ENCODE measurements at places on chromosomes 3 and 15.

DNA sequence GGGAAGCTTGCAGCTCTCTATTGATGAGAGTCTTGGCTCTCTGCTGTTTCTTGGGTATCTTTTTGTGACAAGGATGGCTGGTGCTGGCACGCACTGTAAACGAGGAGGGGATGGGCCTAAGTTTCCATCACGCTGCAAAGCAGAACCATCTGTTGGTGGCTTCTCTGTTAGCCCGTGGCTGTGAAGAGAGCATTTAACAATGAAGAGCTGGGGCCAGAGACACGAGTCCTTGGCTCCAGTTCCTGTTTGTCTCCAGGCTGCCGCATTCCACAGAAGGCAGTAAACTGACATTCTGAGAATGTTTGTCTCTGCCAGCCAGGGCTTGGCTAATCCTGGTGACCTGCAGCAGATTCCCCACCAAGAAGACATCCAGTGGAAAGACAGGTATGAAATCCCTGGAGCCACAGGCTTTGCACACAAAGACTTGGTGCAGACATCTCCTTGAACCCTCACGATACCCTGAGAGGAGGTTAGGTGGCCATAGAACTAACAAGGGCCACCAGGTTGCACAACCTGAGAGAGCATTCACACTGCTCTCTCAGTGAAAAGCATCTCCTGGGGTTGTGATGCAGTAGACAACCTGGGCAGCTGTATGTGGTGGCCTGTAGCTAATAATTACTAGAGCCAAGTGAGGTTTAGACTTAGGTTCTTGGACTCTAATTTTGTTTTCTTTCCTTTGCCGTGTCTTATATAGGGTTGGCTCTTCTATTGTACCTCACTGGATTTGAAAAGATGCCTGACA is 130.9 kb downstream of the ASB7 start:
- no peak for DNase-seq

DNA sequence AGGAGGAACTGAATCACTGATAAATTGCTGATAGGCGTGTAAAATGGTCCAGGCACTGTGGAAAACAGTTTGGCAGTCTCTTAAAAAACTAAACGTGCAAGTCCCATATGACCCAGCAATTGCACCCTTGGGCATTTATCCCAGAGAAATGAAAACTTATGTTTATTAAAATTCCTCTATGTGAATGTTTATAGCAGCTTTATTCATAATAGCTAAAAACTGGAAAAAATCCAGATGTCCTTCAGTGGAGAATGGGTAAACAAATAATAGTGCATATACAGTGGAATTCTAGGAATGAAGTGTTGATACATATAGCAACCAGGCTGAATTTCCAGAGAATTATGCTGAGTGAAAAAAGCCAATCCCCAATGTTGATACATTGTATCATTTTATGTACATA is 482.2 kb upstream of the PDZRN3 start:
- no peak for DNase-seq

DNA sequence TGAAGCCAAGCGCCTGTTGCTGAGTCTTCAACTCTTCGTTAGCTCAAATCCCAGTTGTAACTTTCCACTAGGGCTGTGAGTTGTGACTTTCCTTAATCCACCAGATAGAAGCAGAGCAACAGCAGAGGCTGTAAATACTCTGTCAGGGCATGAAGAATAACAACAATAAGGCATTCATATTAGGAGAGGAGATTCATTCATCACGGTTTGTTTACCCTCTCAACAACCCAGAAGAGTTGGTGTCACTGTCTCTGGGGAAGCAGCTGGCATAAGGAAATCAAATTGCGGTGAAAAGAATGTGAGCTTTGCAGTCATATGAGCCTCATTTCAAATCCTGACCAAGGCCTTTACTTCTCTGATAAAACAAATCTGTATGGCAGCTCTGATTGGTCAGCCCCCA is 184.8 kb downstream of the SHQ1 start:
- DNase-seq, result no peak

DNA sequence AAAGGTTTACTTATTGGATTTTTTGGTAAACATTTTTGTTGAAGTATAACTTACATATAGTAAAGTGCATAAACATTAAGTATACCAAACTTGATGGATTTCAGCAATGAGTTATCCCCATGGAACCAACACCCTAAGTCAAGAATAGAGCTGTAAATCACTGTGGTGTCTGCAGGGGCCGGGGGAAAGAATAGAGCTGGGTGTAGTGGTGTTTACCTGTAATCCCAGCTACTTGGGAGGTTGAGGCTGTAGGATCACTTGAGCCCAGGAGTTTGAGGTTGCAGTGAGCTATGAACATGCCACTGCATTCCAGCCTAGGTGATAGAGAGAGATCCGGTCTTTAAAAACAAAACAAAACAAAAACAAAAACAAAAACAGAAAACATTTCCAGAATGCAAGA is 13.3 kb upstream of the FEM1B start:
- no peak for DNase-seq

DNA sequence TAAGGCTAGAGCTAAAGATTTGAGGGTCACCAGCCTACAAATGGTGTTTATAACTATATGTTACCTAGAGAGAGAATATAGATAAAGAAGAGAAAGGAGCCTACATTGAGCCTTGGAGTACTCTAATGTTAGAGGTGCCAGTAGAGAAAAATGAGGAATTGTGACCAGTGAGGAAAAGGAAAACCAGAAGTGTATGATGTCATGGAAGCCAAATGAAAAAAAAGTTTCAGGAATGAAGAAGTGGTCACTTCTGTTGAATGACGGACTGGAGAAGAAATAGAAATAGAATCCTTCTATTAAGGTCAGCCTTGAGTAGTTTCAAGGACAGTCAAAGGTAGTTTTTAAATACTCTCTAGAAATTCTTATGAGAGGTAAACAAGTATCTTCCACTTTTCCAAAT is 51.2 kb upstream of the MLF1 start:
- no peak for DNase-seq

DNA sequence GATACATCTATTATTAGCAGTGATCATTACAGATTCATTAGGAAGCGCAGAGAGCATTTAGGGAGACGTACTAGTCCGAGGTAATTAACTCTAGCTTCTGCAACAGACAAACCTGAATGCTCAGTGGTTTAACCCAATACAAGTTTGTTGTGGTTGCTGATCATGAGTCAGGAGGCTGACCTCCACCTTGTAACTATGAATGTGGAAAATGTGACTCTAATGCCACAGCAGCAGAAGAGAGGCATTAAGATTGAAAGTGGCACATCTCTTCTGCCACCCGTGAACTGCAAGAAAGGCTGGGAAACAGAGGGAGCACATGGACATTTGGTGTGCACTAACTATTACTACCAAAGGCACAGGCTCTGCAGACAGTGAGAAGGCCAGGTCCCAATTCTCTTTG is 71.2 kb upstream of the C3orf80 start:
- no peak for DNase-seq

GRCh38 chr15:80970658-80971057 is 19.0 kb downstream of the MESD start:
- no peak for DNase-seq

- DNase-seq, result no peak
These were observed 7.9 kb downstream of the DGKG start for GRCh38 chr3:186354100-186354499.

DNA sequence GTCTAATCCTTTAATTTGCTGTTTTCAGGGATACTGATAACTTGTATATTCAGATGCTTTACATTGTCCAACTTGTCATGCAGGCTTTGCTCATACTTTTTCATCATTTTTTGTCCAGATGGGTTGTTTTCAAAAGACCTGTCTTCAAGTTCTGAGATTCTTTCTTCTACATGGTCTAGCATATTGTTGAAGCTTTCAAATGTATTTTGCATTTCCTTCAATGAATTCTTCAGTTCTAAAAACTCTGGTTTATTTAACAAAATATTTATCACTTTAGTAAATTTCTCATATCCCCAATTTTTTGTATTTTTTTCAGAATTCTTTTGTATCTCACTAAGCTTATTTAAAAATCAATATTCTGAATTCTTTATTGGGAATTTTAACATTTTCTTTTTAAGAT is 388.3 kb upstream of the IL12A start:
- no peak for DNase-seq

GRCh38 chr3:33287672-33288282 is 10.5 kb downstream of the FBXL2 start:
- no peak for DNase-seq

DNA sequence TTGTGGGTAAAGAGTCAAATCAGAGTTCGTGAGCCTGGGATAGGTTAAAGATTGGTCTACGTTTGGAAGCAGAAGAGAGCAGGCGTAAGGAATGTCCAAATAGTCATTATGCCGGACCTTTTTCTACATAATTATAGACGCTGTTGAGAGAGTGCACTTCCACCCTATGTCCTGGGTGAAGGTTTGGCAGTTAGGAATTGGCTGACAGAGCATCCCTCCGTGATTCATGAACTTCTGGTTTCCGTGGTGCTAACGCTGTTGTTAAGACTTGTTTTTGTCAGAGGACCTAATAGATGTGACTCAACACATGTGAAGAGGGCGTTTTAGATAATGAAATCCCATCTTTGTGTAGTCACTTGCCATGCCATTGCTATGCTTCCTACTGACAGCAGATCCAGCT is 1.1 kb downstream of the EAF1 start:
- peak; percentile 68 for DNase-seq

DNA sequence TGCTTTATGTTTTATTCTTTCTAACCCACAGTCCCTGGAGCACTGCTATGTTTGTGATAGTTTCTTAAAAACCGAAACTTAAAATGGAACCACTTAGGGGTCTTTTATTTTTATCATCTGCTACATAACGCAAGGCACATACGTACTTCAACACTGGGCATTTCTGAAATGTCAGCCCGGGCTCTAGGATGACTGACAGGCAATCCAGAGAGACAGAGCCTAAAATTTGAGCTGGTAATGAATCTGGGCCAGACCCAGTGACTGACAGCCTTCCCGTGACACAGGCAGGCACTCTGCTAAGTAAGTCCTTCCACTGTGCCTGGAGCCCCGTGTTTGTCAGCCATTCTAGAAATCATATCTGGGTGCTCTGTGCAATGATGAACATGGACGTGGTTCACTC is 84.6 kb downstream of the RYR3 start:
- DNase-seq, result no peak
